Effector memory CD4-positive, alpha-beta T cell (primary cell): ENCODE measurements at places on chromosomes 1 and 21.
A peak's percentile ranks its signal among the peaks of the same experiment; 100 is the strongest.

GRCh38 chr1:64906447-64906846 lies 59.9 kb downstream of the JAK1 start:
- H3K27ac ChIP-seq: no peak overlapping the region
- no peak for DNase-seq
- peaks cover 22% of the 10 kb centered on the region for H3K4me1 ChIP-seq
- H3K27me3 ChIP-seq: no peaks in the 10 kb centered on the region
- H3K36me3 ChIP-seq: no peaks in the 10 kb centered on the region
- H3K4me3 ChIP-seq: no peak overlapping the region

GRCh38 chr1:174258148-174258550 lies 98.8 kb downstream of the RABGAP1L start:
- no peak overlapping the region for H3K4me3 ChIP-seq
- H3K27me3 ChIP-seq: no peaks in the 10 kb centered on the region
- no peak for DNase-seq
- no peaks in the 10 kb centered on the region for H3K4me1 ChIP-seq
- peaks cover 5% of the 10 kb centered on the region for H3K36me3 ChIP-seq
- H3K27ac ChIP-seq: no peak overlapping the region

GRCh38 chr1:204502241-204502640 lies 7.6 kb upstream of the PIK3C2B start:
- H3K4me1 ChIP-seq: no peaks in the 10 kb centered on the region
- no peak overlapping the region for H3K27ac ChIP-seq
- H3K4me3 ChIP-seq: no peak overlapping the region
- no peaks in the 10 kb centered on the region for H3K36me3 ChIP-seq

DNA sequence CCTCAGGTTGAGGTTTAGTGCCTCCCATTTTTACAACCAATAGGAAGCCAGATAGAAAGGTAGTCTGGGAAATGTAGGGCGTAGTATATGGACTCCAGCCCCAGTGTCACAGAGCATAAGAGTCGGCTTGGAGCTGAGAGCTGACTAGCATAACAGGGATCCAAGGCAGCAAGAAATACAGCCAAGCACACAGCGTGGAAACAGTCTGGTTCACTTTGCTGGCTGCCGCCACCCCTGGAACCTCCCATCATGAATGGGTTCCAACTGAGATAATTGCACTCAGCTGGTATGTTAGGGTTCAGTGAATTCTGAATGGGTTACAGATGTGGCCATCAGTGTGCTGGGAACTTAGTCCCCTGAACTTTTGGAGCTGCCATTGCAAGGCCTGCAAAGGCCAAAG lies 76.7 kb upstream of the GPR88 start:
- H3K4me1 ChIP-seq: peaks cover 10% of the 10 kb centered on the region
- peak overlapping the region; percentile 7 for H3K27ac ChIP-seq
- no peak for DNase-seq
- H3K36me3 ChIP-seq: peaks cover 44% of the 10 kb centered on the region

DNA sequence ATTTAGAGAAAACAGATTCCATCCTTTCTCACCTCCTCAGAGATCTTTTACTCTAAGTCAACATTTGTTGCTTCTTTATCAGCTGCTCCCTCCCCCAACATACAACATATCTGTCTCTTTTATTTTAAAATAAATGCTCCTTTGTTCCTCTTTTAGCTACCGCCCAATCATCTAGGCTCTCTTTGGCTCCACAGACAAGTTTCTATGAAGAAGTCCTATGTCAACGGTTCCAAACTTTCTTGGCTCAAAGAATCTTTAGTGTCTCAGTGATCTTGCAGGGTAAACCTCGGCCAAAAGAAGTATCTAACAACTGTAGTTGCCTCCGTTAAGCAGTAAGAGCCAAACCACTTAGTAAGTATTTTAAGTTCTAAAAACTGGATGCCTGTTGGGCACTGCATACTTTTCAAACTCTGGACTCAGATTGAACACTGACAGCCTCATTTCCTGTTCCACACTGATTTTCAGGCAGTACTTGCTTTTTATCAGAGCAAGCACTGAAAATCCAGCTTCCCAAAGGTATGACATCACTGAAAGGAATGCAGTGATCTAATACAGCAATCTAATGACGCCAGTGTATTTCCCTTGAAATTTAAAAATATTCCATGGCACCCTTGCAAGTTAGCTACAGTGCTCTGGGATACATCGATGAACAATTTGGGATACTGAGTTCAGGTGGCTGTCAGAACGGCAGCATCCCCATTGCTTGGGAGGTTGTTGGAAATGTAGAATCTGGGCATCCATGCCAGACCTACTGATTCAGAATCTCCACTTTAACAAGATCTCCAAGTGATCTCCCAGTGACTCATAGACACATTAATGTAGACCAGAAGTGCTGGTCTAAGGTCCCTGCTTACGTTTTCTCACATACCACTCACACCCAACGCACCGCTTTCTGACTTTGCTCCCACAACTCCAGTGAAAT lies 26.8 kb downstream of the EGLN1 start:
- no peaks in the 10 kb centered on the region for H3K36me3 ChIP-seq
- no peak for DNase-seq
- H3K27me3 ChIP-seq: no peaks in the 10 kb centered on the region
- no peak overlapping the region for H3K4me3 ChIP-seq
- no peaks in the 10 kb centered on the region for H3K4me1 ChIP-seq

GRCh38 chr1:164756741-164757140 lies 197.8 kb downstream of the PBX1 start:
- H3K4me1 ChIP-seq: no peaks in the 10 kb centered on the region
- no peak for DNase-seq
- no peaks in the 10 kb centered on the region for H3K27me3 ChIP-seq
- no peaks in the 10 kb centered on the region for H3K36me3 ChIP-seq

- H3K4me3 ChIP-seq: no peak overlapping the region
- no peaks in the 10 kb centered on the region for H3K36me3 ChIP-seq
- no peaks in the 10 kb centered on the region for H3K27me3 ChIP-seq
- H3K27ac ChIP-seq: no peak overlapping the region
Observed at GRCh38 chr1:39695016-39695415, 3.8 kb upstream of the HPCAL4 start.

- no peak overlapping the region for H3K27ac ChIP-seq
- H3K36me3 ChIP-seq: no peaks in the 10 kb centered on the region
- H3K4me1 ChIP-seq: no peaks in the 10 kb centered on the region
- H3K27me3 ChIP-seq: no peaks in the 10 kb centered on the region
- DNase-seq: no peak
Observed at GRCh38 chr1:232132572-232132971, 497.4 kb downstream of the SIPA1L2 start.

DNA sequence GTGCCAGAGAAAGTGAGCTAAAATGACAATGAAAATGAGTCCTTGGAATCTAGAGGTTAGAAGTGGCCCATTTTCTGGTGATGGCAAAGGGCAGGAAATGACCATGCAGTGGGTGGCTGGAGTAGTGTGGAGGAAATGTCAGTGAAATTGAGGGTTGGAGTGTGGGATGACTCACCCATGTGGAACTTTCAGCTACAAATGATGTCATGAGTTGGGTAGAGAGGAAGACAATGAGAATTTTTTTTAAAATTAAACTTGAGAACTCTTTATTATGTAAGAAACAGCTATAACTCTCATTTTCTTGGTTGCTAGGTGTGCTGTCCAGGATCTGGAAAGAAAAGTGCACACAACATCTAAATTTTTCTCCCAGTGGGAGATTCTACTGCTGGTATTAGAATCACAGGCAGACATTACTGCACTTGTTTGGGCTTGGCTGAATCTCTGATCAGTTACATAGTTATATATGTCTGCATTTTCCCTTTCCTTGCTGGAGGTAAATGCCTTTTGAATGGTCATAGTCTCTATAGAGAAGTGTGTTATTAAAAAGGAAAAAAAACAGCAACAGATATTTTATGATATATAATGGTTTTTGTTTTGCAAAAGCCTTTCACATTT lies 56.8 kb upstream of the GNG12 start:
- H3K27ac ChIP-seq: no peak overlapping the region
- H3K27me3 ChIP-seq: no peaks in the 10 kb centered on the region
- no peak overlapping the region for H3K4me3 ChIP-seq
- H3K4me1 ChIP-seq: no peaks in the 10 kb centered on the region
- H3K36me3 ChIP-seq: no peaks in the 10 kb centered on the region

- H3K4me3 ChIP-seq: no peak overlapping the region
- H3K36me3 ChIP-seq: no peaks in the 10 kb centered on the region
- no peaks in the 10 kb centered on the region for H3K27me3 ChIP-seq
- DNase-seq: no peak
- H3K27ac ChIP-seq: no peak overlapping the region
- no peaks in the 10 kb centered on the region for H3K4me1 ChIP-seq
Observed at GRCh38 chr1:206021626-206022365, 1.9 kb downstream of the CTSE start.

GRCh38 chr1:76202670-76203069 lies 128.1 kb downstream of the ST6GALNAC3 start:
- H3K4me3 ChIP-seq: no peak overlapping the region
- no peaks in the 10 kb centered on the region for H3K4me1 ChIP-seq
- H3K27me3 ChIP-seq: no peaks in the 10 kb centered on the region
- no peaks in the 10 kb centered on the region for H3K36me3 ChIP-seq
- no peak for DNase-seq

GRCh38 chr1:25594971-25595370 lies 21.6 kb upstream of the MAN1C1 start:
- no peak overlapping the region for H3K4me3 ChIP-seq
- H3K27ac ChIP-seq: no peak overlapping the region
- H3K27me3 ChIP-seq: no peaks in the 10 kb centered on the region
- no peak for DNase-seq
- no peaks in the 10 kb centered on the region for H3K36me3 ChIP-seq

- no peaks in the 10 kb centered on the region for H3K27me3 ChIP-seq
- DNase-seq: no peak
- H3K27ac ChIP-seq: no peak overlapping the region
- H3K4me1 ChIP-seq: no peaks in the 10 kb centered on the region
Observed at GRCh38 chr1:18673976-18674375, 43.3 kb downstream of the PAX7 start.

GRCh38 chr1:239840790-239841189 lies 250.9 kb upstream of the FMN2 start:
- H3K27ac ChIP-seq: no peak overlapping the region
- H3K36me3 ChIP-seq: no peaks in the 10 kb centered on the region
- DNase-seq: no peak
- H3K4me1 ChIP-seq: no peaks in the 10 kb centered on the region
- H3K27me3 ChIP-seq: no peaks in the 10 kb centered on the region
- H3K4me3 ChIP-seq: no peak overlapping the region
